ENCODE measurements at places on chromosomes 1 and 21. TPM values are rescaled to one million over a fixed set of nuclear protein-coding genes. Genes with fewer than 3 reads are reported as not detected.

The ZBED6 gene
- total RNA-seq: 18.4 TPM

The HORMAD1 gene
- not detected for total RNA-seq

The KIF21B gene
- total RNA-seq: 0.73 TPM

The GUCA2A gene
- not detected for total RNA-seq
